ENCODE measurements at places on chromosomes 5 and 9.

- no peak for DNase-seq
These were observed 7.6 kb downstream of the LMX1B start for GRCh38 chr9:126621061-126621918.

DNA sequence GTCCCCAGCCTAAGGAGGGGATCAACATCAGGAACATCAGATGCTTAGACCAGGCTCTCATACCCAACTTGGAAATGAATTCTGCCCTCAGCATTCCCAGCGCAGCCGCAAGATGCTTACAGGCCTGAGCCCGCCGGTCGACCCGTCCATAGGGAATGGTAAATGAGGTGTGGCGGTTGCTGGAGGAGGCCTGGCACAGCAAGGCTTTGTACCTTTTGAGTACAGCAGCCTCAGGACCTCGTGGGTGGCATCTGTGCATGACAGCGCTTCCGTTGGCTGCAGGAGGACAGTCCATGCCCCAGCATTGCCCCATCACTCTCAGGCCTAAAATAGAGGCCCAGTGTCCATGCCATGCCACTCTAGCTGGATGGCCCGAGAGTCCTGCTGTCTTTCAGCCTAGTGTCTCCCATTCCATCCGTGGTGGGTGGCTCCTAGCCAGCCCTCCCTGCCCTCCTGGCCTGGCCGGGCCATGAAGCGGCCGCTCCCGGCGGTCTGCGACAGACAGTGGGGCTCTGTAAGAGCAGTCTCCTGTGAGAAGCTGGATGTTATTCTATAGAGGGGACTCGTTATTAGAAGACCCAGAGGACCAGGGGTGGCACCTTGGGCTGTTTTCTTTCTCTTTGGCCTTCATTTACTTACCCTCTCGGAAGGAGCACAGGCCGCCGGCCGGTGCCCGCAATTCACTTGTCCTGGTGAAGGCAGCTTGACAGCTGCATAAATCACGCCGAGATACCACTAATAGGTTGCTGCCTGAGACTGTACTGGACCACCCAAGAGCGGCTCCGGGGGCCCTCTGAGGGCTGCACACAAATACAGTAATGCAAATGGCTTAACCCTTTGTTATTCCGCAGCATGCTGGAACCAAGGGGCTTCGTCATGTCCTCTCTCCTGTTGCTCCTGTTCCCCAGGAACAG lies 223.5 kb upstream of the TUT7 start:
- no peak for DNase-seq

- no peak for DNase-seq
These were observed 480.7 kb downstream of the DMAC1 start for GRCh38 chr9:7318920-7319319.

DNA sequence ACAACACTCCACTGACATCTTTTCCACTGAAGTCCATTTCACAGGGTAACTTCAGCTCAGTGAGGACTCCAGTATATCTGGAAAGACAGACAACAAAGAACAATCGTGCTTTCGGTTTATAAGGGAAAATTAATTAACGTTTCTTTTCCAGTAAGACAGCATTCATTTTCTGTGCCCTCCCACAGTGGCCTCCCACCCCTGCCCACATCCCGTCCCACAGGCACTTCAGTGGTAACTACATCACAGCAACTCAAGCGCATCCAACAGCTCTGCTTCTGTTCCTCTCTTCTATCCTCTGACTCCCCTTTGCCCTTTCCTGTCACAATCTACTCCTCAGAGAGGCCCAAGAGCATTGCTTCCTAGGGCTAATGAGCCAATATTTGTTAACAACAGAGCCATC lies 40.3 kb downstream of the GLDC start:
- no peak for DNase-seq

DNA sequence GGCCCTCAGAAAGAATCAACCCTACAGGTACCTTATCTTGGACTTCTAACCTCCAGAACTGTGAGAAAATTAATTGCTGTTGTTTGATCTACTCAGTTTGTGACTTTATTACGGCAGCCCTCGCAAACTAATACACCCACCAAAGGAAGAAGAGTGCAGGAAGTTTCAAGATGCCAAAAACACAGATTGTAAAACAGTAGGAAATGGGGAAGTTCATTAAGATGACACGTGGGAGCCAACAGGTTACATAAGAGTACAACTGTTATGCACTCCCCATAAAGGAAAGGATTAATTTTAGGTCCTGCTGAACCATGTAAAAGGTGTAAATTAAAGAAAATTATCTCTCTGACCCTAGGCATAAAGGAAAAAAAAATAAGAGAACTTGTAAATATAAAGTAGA lies 294.3 kb downstream of the EPB41L4A start:
- no peak for DNase-seq

DNA sequence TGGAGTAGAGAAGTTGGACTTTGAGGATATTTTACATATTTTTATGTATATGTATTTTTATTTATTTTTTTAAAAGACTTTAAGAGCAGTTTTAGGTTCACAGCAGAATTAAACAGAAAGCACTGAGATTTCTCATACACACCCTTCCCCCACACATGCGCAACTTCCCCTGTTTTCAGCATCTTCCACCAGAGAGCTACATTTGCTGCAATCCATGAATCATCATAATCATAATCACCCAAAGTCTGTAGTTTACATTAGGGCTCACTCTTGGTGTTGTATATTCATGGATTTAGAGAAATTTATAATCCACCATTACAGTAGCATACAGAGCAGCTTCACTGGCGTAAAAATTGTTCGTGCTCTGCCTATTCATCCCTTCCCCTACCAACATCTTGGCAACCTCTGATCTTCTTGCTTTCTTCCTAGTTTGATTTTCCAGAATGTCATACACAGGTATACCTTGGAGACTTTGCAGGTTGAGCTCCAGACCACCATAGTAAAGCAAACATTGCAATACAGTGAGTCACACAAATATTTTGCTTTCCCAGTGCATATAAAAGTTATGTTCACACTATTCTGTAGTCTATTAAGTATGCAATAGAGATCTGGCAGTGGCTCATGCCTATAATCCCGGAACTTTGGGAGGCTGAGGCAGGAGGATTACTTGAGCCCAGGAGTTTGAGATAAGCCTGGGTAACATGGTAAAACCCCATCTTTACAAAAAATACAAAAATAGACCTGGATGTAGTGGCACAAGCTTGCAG lies 9.6 kb upstream of the CCDC171 start:
- DNase-seq: no peak
